EL (cell line): ENCODE measurements at places on chromosomes 4 and X.

DNA sequence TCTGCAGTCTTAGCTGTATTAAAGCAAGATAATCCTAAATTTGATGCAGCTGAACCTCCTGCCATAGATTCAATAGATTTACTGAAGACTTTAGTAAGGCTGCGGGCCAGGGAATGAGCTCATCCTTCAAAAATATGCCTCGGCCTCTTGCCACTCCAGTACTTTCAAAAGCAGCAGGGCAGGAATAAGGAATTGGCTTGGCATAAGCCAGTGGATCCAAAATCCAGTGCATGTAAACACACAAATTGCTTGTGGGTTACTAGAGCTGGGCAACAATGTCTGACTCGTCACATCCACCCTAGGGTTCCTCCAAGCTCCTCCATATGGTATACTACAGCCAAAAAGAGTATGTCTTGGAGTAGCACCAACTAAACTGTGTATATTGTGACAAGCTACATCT is 165.0 kb downstream of the AMELX start:
- peak; percentile 48 for DNase-seq

- no peak for DNase-seq
These were observed 60.7 kb upstream of the MXRA5 start for GRCh38 chrX:3407121-3407520.

GRCh38 chr4:57943682-57944081 is 833.5 kb upstream of the IGFBP7 start:
- DNase-seq = peak; percentile 36

DNA sequence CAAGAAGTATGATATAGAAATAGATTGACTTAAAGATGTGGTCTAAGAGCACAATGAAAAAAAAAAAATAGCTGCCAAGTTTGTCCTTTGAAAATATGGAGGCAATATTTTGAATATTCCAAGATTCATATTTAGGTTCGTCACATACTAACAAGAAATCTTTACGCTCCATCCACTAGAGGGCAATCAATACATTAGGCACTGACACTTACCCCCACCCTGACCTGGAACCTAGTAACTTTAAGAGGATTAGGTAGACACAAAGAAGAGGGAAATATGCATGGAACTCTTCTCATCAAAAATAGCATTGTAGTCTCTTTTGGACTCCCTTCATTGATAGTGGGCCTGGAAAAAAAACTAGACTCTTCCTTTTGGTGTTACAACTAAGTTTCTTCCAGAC is 1108.1 kb downstream of the PCDH19 start:
- DNase-seq = no peak

DNA sequence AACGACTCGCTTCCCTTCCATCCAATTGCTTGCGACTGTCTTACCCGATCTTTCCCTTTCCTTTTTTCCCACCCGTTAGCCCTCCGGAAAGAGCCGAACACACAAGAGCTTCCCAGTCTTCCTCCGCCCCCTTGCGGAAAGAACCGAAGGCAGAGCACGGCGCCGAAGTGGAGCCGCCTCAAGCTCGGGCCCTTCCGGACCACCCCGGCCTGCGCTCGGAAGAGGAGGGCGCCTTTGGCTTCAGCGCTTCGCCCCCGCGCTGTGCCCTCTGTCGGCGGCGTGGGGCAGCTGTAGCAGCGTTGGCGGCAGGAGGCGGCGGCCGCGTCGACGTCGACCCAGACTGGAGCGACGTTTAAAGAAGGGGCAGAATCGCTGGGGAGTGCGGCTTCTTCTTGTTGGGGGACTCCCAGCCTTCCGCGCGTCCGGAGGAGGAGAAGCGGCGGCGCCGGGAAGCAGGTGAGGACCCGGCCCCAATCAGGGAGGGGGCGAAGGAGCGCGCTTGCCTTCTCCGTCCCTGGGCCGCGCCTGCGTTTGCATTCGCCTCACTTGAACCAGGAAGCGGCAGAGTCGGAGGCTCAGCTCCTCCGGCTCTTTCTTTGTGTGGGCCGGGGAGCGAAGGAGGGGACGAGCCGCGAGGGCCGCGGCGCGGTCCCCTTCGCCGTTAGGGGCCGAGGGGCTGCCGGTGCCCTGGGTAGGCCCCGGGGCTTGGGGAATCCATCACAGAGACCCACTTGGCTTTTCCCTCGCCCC is at the start of gene ZBTB33:
Gene ZBTB33 (plus strand): TSS at position 291 of the 750 bp plus-strand sequence. CDS start 2,604 bp downstream, outside the sequence.
- peak; percentile 94 for DNase-seq

DNA sequence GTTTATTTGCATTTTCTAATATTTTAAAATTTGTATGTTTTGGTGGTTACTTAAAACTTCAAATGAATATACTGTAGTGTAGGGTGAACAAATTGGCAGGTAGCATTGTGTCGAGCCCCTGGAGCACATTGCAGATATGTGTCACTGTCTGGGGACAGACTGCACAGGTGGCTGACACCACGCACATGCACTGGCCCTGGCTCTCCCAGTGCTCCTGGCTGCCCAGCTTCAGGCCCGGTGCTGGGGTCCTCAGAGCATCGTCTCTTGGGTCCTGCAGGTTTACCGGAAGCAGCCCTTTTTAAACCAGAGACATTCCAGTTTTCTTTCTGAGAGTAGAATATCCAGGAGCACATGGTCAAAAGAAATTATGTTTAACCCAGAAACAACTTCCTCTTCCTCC is 15.6 kb downstream of the BST1 start:
- DNase-seq = no peak

GRCh38 chr4:102352781-102353180 is 7.5 kb upstream of the SLC39A8 start:
- DNase-seq = no peak

DNA sequence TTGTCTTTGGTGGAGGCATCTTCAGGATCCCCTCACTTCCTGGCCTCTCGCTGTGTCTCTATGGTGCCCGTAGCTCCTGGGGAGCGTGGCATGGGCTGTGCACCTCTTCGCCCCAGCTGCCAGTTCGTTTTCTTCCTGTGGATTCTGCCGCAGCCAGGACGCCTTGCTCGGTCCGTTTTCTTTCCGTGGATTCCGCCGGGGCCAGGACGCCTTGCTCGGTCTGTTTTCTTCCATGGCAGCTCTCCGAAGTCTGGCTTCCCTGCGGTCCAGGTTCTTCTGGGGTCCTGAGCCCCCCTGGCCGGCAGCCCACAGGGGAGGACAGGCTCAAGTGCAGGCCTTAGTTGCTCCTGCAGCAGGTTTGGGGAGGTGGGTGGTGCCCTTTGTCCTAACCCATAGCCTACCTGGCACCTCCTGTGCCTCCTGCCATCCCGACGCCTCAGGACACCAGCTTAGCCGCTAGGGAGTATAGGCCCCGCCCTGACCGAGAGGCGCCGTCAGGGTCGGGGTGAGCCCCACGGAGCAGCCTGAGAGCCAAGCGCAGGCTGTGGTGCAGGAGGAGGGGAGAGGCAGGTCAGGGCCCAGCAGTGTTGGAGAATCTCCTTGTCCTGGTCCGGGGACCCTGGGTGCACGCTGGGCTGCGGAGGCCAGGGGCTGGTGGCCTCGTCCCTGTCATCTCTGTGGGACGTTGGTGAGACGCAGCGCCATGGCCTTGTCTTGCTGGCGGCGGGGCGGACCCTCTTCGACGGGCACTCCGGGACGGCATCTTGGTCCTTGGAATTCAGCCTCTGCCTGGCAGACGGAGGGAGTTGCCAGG is 27.1 kb downstream of the UVSSA start:
- no peak for DNase-seq

DNA sequence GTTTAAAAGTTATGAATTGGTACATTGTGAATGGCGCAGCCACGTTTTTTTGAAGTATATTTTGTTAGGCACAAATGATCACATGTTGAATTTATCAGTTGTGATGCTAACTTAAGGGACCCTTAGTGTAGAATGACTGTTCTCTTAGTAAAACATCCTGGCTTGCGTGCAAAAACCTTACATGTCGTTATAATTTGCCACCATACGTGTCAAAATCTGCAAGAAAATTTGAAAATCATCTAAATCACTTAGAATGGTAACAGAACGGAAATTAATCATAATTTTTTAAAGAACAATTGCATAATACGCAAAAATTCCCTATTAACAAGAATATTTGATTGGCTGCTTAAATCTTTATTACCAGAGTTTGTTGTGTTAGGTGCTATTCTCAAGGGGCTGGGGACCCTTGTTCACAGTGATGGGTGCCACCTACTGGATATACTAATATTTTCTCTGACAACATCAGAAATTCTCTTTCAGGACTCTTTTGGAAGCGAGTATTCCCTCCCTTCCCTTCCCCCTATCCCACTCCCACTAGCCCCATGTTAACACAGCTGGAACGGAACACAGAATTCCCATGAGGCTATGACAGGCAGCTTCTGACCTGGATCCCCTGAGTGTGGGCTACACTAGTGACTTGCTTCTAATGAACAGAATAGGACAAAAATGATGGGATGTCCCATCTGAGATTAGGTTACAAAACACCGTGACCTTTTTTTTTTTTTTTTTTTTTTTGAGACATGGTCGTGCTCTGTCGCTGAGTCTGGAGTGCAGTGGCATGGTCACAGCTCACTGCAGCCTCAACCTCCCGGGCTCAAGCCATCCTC is 71.8 kb downstream of the SUPT20HL2 start:
- peak; percentile 21 for DNase-seq

DNA sequence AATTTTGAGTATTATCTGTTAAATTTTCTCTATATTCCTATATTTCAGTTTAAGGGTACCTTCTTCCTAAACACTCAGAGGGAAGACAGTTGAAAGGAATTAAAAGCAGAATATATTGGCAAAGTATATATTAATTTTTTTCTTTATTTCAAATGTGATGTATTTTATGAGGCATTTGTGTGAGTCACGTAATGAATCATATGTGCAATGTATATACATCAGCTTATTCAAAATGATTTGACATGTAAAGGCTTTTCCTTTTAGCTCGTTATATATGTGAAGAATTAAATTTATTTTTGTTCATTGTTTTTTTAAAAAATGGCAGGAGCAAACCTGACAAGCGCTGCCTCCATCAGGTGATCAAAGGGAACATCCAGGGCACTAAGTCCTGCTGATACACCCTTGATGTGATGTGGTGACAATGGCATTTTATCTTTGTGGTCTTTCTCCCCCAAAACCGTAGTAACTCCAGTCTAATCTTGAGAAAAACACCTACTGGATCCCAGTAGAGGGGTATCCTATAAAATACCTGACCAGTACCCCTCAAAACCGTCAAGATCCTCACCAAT is 8.9 kb downstream of the WWC2 start:
- DNase-seq = peak; percentile 35

GRCh38 chrX:70352496-70352895 is 62.6 kb downstream of the KIF4A start:
- no peak for DNase-seq

DNA sequence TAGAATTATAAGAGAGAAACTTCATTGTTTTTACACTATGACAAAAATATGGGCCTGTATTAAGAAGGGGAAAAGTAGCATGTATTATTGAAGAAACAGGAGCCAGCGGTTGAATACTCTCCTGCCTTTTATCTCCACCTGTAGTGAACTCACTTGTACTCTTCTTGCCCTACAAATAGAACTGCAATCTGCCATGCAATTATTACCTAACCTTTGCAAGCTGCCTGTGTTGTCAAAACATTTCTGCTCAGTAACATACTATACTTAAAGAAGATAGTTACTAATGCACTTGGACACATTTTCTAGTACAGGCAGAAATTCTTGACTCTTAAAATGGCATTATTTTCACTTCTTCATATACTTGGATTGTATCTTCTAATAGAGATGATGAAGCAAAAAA is 818.4 kb upstream of the GRID2 start:
- no peak for DNase-seq
